Activated naive CD8-positive, alpha-beta T cell treated with anti-CD3 and anti-CD28 coated beads, Interleukin-2, amount 50 U/mL, for 24 hours (primary cell): ENCODE measurements at places on chromosomes 5 and 9.

- DNase-seq: no peak
Measured at GRCh38 chr5:135690466-135690865, 111.7 kb upstream of the CXCL14 start.

DNA sequence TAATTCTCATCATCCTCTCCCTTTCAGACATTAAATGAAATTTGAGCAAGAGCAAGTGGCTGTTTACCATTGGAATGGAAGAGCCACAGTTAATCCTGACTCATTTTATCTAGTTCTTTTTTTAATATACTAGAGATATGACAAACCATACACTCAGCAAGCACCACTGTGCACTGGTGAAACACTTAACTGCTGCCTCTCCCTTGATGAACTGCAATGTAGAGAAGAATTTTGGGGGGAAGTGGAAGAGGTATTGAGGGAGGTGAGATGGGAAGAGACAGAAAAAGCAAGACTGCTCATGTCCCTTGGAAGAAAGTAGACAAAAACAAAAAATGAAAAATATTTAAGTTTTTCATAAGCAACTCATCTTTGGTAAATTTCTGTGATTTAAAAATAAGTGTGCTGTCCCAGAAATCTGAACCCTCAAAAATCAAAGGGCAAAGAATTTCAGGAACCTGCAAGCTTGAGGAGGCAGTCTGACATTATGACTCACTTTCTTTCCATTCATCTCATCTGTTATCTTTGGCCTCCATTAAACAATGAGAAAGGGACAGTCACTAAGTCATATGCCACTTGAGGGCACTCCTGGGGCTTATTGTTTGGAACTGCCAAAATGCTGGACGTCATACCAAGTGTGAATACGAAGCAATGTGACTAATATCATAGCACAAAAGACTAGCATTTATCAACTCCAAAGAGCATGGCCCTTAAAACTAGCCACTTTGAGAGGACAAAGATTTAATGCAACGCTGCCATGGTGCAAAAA lies 566.8 kb upstream of the DMAC1 start:
- DNase-seq: no peak

- DNase-seq: no peak
Measured at GRCh38 chr9:18238752-18239447, 235.1 kb upstream of the ADAMTSL1 start.

- DNase-seq: no peak
Measured at GRCh38 chr9:133615186-133615585, 6.0 kb upstream of the FAM163B start.

GRCh38 chr5:79642210-79642609 lies 30.0 kb downstream of the TENT2 start:
- no peak for DNase-seq

DNA sequence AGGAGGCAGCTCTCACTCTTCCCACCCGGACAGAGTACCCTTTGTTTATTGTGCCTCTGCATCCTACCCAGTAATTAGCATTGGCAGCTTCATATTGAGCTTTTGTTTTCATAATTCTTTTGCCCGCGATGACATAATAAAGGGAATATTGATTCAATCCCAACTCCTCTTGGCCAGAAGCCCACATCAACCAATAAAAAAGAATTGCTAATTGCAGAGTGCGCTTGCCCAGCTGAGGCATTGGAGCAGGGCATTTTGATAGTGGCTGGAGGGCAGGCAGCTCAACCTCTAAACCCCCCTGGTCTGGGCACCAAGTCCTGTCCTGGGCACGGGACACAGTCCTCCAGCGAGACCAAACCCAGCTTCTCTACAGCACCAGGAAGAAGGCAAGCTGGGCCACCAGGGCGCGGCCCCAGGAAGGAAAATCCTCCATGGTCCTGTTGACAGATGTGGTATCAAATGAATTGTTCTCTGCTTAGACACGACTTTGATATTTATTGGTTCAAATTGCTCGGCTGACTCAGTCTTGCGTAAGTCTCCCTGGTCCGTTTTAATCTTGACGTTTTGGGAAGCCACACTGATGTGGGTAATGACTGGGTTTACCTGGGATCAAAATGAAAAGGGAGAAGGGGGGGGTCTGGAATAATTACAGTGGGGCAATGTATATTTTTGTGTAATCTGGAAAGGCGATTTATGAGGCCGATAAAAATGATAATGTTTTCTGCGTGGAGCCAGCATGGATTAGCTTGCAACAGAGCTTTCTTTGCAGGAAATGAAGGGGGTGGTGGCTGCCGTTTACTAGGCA lies 220.7 kb upstream of the MSX2 start:
- DNase-seq: no peak

- DNase-seq: no peak
Measured at GRCh38 chr5:11594021-11594420, 310.2 kb downstream of the CTNND2 start.

GRCh38 chr9:81082221-81082620 lies 607.1 kb downstream of the TLE1 start:
- no peak for DNase-seq

DNA sequence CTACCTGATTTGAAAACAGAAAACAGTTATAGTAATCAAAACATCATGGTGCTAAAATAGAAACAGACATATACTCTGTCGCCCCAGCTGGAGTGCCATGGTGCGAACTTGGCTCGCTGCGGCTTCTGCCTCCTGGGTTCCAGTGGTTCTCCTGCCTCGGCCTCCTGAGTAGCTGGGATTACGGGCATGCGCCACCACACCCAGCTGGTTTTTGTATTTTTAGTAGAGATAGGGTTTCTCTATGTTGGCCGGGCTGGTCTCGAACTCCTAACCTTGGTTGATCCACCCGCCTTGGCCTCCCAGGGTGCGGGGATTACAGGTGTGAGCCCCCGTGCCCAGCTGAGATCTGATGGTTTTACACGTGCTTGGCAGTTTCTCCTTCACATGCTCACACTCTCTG lies 495.9 kb downstream of the ANXA1 start:
- DNase-seq: no peak

DNA sequence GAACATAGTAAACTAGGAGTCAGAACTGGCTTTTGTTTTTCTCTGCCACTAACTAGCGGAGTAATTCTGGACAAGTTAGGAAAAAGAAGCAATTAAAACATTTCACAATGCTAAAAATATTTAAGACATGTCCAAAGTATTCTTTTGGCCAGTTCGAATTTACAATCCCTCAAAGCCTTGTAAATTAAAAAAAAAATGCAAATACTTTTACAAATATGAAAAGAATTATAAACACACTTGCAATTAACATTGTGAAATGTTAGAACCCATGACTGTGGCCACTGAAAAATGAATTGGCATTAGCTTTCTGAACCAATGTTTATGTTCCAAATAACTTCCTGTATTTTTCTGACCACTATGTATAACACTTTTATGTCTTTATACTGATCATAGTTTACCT lies 2.2 kb downstream of the RAD1 start:
- no peak for DNase-seq

GRCh38 chr9:101478444-101478843 lies 42.9 kb upstream of the ALDOB start:
- no peak for DNase-seq

DNA sequence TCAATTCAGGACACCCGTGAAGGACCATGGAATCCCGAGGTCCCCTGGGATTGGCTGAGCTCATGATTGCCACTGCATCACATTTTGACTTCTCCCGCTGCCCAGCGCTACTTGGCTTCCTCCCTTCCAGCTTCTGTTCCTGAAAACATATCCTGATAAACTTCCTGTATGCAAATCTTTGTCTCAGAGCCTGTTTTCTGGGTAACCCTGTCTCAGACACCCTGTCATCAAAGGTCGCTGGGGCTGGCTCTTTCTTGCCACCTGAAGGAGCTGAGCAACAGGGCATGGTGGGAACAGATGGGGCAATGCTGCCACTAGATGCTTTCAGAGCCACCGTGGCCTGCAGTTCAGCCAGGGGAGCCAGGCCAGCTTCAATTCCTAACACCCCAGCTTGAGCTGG lies 154.3 kb upstream of the TBC1D2 start:
- DNase-seq: no peak

DNA sequence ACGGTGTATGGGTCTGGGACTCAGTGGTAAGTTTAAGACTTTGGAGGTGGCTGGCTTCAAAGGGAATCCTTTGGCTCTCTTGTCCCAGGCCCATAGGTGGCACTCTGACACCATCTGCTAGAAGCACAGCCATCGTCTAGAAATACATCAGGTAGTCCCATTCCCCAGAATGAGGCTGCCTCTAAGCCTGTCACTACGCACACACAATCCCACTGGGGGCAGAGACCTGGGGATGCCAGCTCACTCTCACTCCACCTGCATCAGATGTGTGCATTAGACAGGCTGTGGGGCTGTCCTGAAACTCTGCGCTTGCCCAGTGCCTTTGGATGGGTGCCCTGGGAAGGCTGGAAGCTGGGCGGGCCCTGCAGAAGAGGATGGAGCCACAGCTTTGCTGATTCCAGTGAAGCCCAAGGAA lies 127.5 kb upstream of the PANK3 start:
- peak; percentile 24 for DNase-seq

GRCh38 chr9:128026773-128027541 lies 40.2 kb downstream of the NAIF1 start:
- DNase-seq: peak; percentile 54

- no peak for DNase-seq
Measured at GRCh38 chr9:132588501-132589147, 6.2 kb downstream of the BARHL1 start.

DNA sequence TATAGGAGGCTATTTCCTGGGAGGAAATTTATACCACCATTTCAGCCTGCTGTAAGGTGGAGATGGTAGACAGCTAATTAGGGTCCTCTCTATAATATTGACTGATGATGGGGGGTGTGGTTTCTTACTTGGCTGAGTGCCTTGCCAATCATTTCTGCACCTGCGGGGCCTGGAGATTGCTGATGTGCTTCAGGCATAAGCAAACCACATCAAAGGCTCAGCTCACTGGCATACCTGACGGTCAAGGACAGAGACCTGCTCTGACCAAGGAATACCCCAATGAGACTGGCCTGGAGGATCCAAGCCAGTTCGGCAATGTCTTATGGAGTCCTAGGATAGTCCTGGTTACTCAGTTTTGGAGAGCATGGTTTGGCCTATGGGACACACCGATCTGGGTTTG lies 29.5 kb downstream of the ANKH start:
- DNase-seq: no peak
